HT-29 (cell line): ENCODE measurements at places on chromosomes 1 and 21. TPM values are rescaled to one million over a fixed set of nuclear protein-coding genes. Genes with fewer than 3 reads are reported as not detected.

Gene GPATCH2
- total RNA-seq: 5.1 and 6.0 TPM in 2 replicates

Gene CNIH3
- 1.1 and 1.9 TPM in 2 replicates for total RNA-seq

DNA sequence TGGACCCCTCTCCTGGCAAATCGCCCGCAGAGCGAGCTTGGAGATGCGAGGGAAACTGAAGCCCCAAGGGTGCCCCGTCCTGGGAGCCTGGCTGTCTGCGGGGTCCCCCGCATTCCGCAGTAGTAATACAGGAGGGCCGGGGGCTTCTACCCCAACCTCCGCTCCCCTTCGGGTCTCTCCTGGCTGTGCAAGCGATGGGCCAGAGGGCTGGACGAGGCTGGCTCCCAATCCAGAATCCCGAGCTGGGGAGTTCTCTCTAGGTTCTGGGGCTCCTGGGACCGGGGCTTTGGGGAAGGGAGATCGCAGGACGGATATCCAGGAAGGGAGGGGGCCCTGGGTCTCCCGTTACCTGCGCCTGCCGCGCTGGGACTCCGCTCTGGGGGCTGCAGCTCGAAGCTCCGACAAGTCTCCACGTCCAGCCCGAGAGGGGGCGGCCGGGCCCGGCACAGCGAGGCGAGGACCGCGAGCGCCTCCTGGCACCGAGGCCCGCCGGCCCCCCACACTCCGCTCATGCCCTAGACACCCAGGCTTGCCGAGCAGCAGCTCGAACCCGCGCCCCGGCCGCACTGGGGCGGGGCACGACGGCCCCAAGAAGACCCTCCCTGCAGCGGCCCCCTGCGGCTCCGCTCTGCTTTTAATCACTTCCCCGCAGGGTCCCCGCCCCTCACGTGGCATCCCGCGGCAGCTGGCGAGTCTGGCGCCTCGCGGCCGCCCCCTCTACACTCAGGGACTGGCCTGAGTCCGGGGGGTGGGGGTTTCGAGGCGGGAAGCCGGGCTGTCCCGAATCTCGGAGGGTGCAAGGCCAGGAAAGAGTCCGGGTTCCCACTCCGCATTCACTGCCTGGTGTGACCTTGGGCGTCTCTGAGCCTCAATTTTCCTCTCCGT is at the start of gene SYT6:
SYT6 (minus strand) TSS at position 609 of the 885 bp plus-strand sequence; CDS start at position 512, 97 bp downstream.
- no peak for DNase-seq

DNA sequence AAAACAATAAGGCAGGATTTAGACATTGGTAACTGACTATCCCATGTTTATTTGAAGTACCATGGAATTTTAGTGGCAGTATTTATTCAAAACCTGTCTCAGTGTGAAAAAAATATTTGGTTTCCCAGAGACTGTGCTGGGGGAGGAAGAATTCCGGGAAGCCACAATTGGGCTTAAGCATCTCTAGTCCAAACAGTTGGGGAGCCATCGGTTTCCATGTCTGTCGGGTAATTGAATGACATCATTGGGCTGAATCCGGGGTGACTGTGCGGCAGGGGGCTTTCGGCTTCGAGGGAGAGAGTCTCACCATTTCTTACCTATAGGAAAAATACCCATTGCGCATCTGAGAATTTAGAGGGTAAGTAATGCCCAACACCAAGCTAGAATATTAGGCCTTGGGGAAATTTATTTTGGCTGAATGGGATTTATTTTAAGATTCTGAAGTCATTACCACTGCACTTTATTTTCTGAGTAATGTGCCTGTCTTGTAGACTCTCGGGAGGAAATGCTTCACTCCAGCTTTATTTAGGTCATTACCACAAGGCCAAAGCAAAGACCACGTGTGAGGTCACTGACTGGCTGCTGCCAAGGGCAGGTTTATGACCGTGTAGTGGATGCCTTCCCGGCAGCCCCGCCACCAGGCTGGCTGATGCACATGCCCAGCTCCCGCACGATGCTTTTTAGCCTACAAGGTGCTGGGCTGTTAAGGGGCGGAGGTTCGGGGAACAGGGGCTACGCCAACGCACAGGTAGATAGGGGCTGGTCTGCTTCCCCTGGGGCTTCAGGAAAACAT is 23.1 kb upstream of the UMODL1 start:
- no peak for DNase-seq

Gene DFFA
- total RNA-seq: 41.2 and 43.2 TPM in 2 replicates

GRCh38 chr1:94892604-94893254 is 34.2 kb downstream of the CNN3 start:
- DNase-seq: no peak
